HEK293T (cell line): ENCODE measurements at places on chromosomes 1 and 21.

- DNase-seq: no peak
Measured at GRCh38 chr1:210653771-210654170, 325.1 kb downstream of the HHAT start.

DNA sequence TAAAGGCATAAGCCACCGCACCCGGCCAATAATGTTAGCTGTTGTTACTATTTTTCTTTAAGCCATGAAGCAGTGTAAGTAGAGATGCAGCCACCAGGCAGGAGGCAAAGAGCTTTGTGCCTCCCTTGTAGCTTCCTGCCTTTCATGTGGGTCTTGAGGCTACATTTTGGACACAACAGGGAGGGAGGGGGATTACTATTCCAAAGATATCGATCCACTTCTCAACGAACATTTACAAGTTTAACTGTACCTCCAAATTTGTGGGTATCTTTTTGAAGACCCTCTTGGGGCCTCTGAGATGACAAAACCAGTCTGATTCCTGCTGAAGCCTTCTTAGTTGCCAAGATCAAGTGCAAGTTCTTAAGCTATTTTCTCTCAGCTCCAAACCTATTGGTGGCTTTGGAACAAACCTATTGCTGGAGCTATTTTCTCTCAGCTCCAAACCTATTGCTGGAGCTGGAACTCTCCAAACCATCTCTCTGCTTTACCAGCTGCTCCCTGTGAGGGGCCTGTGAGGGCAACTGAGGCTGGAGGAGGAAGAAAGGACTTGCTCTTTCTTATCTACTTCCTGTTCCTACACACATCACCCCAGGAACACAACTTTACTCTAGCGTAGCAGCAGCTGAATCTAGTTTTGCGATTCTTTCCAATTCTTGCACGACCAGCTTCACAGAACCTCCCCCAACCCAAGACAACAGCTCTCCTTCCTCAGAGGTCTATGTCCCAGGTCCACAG is 16.1 kb upstream of the RCAN3 start:
- DNase-seq: no peak

DNA sequence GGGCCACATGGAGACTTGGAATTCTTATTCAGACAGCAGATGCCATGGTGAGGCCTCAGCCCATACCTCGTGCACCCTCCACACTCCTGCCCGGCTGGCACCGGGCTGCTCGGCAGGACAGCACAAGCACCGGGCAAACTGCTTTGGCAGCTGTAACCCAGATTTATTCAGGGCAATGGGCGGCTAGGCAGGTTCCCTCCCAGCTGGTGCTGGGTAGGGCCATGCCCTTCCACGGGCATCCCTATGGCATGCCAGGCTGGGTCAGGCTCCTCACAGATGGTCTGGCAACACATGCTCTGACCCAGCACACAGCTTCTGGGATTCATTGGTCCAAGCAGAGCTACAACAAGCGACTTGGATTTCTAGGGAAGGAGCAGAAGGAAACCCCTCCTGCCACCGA is 53.4 kb downstream of the ATP1A1 start:
- DNase-seq: no peak

GRCh38 chr1:227299241-227299627 is 19.1 kb downstream of the CDC42BPA start:
- no peak for DNase-seq

DNA sequence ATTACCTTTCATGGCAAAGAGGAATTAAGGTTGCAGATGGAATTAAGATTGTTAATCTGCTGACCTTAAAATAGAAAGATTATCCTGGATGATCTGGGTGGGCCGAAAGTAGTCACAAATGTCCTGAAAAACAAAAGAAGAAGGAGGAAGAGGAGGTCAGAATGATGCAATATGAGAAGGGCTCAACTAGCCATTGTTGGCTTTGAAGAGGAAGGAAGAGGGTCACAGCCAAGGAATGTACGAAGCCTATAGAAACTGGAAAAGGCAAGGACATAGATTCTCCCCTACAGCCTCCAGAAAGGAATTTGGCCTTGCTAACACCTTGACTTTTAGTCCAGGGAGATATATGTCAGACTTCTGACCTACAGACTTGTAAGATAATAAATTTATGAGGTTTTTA is 39.4 kb upstream of the FMOD start:
- DNase-seq: no peak

DNA sequence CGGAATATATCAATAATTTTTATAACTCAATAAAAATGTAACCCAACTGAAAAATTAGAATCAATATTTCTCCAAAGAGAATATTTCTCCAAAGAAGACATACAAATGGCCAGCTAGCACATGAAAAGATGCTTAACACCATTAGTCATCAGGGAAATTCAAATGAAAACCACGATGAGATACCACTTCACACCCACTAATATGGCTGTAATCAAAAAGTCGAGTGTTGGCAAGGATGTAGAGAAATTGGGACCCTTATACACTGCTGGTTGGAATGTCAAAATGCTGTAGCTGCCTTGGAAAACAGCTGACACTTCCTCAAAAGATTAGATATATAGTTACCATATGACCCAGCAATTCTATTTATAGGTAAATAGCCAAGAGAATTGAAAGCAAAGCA is 133.0 kb downstream of the GPR52 start:
- DNase-seq: no peak

DNA sequence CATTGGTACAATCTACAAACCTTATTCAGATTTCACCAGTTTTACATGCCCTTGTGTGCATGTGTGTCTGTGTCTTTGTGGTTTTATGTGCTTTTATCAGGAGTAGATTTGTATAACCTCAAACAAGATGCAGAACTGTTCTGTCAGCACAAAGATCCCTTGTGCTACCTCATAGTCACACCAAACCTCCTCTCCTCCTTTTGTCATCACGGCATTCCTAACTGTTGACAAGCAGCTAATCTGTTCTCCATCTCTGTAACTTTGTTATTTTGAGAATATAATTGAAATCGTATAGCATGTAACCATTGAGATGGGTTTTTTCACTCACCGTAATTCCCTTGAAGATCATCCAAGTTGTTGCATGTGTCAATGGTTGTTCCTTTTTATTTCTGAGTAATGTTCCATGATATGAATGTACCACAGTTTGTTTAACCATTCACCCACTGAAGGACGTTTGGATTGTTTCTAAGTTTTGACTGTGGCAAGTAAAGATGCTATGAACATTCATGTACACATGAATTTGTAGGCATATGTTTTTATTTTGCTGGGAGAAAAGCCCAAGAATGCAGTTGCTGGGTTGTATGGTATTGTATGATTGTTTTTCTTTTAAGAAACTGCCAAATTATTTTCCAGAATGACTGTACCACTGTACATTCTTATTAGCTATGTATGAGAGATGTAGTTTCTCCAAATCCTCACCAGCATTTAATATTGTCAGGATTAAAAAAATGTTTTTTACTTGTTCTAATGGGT is 78.1 kb upstream of the B3GALT2 start:
- no peak for DNase-seq

DNA sequence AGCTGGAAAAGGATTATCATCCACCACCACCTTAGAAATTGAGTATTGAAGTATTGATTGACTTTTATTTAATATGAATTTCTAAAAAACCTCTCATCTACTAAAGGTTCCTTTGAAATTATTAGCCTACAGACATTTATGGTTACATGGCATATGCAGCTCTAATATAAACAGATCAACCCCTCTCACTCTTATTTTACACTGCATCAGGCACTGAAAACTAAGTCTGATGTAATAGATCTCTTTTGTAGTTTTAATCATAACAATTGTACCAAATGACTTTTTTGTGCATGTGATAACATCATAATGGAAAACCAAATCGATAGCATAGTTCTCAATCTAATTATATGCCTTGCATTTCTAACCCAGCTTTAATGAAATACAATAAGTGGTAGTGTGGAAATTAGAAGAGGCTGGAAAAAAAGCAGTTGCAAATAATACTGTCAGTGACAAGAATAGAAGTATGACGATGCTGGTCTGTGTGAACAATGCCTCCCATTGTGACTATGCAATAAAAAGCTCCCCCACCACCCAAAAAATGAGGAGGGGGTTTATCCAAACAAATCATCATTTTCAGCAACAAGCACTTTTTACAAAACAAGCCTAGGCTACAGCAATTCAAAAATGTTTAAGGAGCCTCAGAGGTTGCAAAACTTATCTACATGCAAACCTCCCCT is 426.5 kb upstream of the NFIA start:
- DNase-seq: no peak

DNA sequence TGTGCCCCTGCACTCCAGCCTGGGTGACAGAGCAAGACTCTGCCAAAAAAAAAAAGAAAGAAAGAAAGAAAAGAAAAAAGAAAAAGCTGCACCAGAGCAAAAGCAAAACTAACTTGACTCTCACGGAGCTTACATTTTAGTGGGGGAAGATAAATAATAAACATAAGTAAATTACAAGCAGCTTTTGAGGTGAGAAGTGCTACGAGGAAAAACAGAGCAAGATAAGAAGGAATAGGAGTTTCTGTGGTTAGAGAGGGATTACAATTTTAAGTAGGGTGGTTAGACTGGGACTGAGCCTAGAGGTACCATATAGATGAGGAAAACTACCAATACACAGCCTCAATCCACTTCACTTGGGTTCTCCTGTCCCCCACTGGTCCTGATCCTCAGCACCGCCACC is 43.9 kb downstream of the TGFBR3 start:
- no peak for DNase-seq

GRCh38 chr1:167565922-167566321 is 12.4 kb upstream of the CREG1 start:
- DNase-seq: no peak

DNA sequence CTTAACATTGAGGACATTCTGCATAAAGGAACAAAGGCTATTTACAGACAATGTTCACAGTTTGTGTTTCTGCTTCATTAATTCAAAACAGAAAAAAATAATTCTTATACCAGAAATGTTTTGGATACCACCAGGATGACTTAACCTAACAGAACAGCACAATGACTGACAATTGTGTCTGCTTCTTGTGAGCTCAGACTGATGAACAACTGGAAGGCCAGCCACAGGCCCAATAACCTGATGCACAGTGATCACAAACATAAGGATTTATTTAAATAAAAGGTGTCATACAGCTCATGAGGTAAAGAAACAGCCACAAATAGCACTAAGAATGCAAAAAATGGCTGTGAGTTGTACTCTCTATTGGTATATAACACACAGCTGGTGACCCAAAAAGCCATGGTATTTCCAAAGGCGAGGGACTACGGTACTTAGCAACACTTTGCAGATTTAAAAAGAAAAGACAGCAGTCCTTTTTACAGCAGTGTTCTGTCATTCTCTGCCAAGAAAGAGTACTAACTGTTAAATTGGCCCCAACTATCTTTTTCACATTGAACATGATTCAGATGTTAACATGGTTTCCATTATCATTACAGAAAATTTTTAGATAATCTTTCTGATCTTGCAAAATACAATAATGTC is 32.1 kb upstream of the DDAH1 start:
- no peak for DNase-seq

DNA sequence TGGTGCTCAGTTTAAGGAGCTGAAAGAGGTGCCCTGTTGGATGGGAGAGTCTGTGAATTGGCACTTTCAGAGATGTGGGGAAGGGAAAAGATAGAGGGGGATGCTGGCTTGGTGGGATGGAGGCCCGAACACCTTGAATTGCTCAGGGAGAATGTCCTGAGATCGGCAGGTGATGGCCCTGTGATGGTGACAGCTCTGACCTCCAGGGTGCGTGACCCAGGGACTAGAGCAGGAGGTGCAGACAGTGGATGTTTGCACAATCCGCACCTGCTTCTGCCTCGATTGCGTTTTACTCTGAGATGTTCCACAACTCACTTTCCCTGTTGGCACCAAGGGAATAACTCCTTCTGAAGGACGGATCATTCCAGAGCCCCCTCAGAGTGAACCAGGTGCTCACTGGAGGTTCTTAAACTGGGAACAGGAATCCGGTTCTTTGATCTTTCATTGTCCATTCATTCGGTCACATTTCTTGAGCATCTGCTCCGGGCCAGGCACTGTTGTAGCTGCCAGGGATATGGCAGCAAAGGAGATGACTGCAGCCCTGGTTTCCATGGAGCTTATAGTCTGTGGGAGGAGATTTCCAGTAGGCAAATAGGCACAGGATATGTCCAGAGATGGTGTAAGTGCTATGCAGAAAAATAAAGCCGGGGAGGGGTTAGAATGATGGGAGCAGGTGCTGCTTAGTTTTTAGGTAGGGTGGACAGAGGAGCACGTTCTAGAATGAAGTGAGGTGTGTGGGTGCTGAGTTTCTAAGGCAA is 226.6 kb upstream of the TMEM51 start:
- no peak for DNase-seq

GRCh38 chr1:73537400-73537799 is 660.6 kb downstream of the LRRIQ3 start:
- no peak for DNase-seq

DNA sequence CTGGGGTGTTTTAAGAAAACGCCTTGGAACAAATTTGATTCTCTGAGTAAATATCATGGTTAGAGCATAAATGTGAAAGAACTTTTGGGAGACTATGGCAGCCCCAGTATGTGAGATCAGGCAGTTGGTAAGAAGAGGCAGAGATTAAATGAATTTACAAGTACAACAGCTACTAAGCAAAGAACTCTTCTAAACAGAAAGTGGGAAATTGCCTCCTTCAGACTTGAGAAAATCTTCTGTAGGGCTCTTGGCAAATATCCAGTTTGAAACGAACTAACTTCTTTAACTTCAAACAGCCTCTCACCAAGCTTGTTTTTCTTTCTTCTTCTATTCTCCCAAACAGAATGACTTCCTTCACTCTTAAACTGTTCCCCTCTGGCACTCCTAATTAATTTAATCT is 337.7 kb downstream of the SIPA1L2 start:
- DNase-seq: no peak

DNA sequence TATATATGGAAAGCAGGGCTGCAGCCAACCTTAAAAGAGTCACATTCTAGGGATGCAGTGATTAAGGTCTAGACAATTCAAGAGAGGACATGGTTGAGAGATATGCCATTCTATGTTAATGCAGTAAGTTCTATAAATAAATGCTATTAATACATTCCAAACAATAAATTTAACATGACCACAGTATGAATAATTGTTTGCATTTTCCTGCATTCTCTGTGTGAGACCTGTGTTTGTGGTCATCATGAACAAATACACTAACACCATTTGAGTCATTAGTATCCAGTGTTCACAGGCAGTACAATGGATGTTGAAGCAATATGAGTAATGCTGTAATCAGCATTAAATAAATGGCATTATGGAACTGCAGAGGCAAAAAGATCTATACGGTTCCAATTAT is 5.5 kb upstream of the ZRANB2 start:
- DNase-seq: no peak

DNA sequence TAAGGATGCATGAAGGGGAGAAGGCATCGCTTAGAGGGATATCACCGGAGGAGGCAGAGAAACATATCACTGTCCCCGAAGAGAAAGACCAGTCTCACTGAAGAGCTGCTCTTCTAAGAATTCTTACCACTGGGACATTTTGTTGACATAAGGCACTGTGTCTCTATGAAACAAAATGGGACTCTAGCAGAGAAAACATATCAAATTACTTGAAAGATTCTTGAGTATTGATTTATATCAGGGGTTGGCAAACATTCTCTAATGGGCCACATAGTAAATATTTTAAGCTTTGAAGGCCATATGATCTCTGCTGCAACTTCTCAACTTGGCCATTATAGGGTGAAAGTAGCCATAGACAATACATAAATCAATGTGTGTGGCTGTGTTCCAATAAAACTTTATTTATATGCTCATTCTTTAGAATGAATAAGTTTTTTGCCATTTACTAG is 41.0 kb upstream of the GREM2 start:
- peak; percentile 27 for DNase-seq
